ENCODE measurements at places on chromosomes 2 and 18.

DNA sequence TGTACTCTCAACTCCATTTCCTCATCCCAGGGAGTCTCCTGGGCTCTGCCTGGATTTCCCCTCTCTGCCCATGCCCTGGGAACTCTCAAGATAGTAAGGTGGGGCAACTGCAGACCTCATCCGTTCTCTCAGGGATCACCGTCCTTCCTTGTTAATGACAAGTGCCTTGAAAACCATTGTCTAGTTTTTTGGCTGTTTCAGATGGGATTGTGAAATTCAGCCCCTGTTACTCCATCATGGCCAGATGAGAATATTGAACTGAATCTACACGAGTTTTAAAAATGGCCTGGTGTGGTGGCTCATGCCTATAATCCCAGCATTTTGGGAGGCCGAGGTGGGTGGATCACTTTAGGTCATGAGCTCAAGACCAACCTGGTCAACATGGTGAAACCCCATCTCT lies 665 bp upstream of the HRH4 start:
- H3K36me3 ChIP-seq: no peaks in the 10 kb centered on the region
- H3K4me1 ChIP-seq: no peaks in the 10 kb centered on the region
- H3K4me3 ChIP-seq: no peak overlapping the region
- no peak overlapping the region for H3K27ac ChIP-seq
- H3K27me3 ChIP-seq: no peaks in the 10 kb centered on the region

DNA sequence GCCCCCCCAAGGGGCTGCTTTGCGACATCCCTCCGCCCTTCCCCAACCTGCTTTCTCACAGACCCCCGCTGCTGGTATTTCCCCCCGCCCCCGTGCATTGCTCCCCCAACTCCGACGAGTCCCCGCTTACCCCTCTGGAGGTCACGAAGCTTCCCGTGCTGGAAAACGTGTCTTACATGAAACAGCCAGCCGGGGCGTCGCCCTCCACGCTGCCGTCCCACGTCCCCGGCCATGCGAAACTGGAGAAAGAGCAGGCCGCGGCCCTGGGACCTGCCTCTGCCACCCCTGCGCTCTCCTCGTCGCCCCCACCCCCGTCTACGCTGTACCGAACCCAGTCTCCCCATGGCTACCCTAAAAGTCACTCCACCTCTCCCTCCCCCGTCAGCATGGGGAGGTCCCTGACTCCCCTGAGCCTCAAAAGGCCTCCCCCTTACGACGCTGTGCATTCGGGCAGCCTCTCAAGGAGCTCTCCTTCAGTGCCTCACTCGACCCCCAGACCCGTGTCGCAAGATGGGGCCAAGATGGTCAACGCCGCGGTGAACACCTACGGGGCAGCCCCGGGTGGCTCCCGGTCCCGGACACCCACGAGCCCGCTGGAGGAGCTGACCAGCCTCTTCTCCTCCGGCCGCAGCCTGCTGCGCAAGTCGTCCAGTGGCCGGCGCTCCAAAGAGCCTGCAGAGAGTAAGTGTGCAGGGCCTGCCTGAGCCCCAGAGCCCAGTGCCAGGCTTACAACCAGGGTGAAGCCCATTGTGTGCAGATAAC lies 183.0 kb downstream of the NYAP2 start:
- H3K27me3 ChIP-seq: no peaks in the 10 kb centered on the region
- no peak for DNase-seq
- no peaks in the 10 kb centered on the region for H3K4me1 ChIP-seq
- H3K36me3 ChIP-seq: no peaks in the 10 kb centered on the region

- H3K27me3 ChIP-seq: no peaks in the 10 kb centered on the region
- H3K4me3 ChIP-seq: no peak overlapping the region
- no peaks in the 10 kb centered on the region for H3K36me3 ChIP-seq
- H3K4me1 ChIP-seq: no peaks in the 10 kb centered on the region
- DNase-seq: no peak
- no peak overlapping the region for H3K27ac ChIP-seq
These were observed 252.3 kb downstream of the CYRIA start for GRCh38 chr2:16413285-16413684.

DNA sequence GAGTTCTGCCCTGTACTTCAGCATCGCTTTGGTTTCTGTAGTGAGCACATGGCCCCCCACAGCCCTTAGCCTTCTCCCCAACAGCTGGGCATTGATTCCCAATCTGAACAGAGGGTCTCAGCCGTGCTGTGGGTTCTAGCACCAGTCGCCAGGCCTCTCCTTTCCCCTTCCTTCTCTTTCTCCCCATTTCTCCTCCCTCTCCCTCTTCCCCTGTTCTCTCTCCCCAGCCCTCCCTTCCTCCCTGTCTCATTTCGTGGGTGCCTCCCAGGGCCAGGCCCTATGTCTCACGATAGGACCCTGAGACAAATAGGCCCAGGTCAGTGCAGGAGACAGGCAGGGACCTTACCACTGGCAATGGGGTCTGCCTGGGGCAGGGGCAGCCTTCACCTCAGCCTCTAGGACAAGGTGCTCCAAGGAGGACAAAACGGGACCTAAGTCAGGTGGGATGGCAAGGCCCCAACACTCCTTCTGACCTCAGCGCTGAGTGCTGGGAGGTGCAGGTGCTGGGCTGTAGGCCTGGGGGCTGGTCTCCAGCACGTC lies 143.4 kb upstream of the GPC1 start:
- no peaks in the 10 kb centered on the region for H3K36me3 ChIP-seq
- H3K27ac ChIP-seq: no peak overlapping the region
- no peaks in the 10 kb centered on the region for H3K4me1 ChIP-seq

- H3K36me3 ChIP-seq: no peaks in the 10 kb centered on the region
- H3K27me3 ChIP-seq: no peaks in the 10 kb centered on the region
- peak; percentile 52 for DNase-seq
- H3K4me3 ChIP-seq: no peak overlapping the region
- H3K27ac ChIP-seq: no peak overlapping the region
These were observed 525.4 kb downstream of the KCNJ3 start for GRCh38 chr2:155223781-155224406.

DNA sequence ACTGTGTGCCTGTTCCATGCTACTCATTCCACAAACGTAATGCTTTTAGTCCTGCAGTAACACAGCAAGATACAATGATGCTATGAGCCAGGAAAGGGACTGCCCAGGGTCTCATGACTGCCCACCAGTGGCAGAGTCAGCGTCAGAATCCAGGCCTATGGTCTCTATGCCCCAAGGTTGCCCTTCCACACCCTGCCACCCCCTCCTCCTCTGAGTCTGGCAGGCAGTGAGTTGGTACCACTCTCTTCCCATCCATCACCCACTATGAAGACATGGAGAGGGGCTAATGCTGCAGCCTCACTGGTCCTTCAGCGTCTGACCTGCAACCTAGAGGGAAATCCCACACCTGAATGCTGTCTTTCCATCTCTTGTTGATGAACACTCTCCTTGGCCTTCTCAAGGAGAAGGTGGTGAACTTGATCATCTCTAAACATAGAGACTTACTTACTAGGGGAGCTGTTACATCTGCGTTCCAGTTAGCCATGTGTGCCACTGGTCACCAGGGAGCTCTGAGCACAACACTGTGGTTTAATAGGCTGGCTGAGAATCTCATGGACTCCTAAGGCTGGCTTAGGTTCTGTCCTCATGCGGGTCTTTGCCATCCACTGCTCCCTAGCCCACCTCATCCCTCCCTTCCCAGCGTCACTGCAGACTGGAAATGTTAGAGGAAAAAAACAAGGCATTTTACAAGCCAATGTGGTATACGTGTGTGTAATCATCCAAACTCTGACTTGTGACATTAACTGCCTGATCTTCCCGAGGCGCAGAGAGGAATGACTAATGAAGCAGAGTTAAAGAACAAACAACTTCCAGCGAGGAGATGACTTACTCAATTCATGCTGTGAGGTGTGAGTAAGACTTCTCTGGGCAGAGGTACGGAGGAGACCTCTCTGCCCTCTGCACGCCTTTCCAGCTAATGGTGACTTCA lies 28.8 kb downstream of the STEAP3 start:
- H3K36me3 ChIP-seq: no peaks in the 10 kb centered on the region
- DNase-seq: no peak
- H3K27me3 ChIP-seq: no peaks in the 10 kb centered on the region
- no peak overlapping the region for H3K4me3 ChIP-seq
- H3K4me1 ChIP-seq: no peaks in the 10 kb centered on the region

GRCh38 chr2:29117636-29118303 lies 2.6 kb downstream of the CLIP4 start:
- H3K27me3 ChIP-seq: no peaks in the 10 kb centered on the region
- no peak overlapping the region for H3K4me3 ChIP-seq
- H3K36me3 ChIP-seq: no peaks in the 10 kb centered on the region
- H3K27ac ChIP-seq: no peak overlapping the region
- DNase-seq: no peak

- 0 out of 2 replicates have a peak, but pooled peaks cover under 1% of the 10 kb centered on the region for H3K4me1 ChIP-seq
- no peaks in the 10 kb centered on the region for H3K36me3 ChIP-seq
- no peak overlapping the region for H3K27ac ChIP-seq
These were observed 4.1 kb upstream of the WDR7 start for GRCh38 chr18:56647071-56647470.

- H3K4me1 ChIP-seq: no peaks in the 10 kb centered on the region
- no peaks in the 10 kb centered on the region for H3K36me3 ChIP-seq
- no peaks in the 10 kb centered on the region for H3K27me3 ChIP-seq
- no peak overlapping the region for H3K4me3 ChIP-seq
These were observed 20.7 kb upstream of the NT5DC4 start for GRCh38 chr2:112699984-112700667.

DNA sequence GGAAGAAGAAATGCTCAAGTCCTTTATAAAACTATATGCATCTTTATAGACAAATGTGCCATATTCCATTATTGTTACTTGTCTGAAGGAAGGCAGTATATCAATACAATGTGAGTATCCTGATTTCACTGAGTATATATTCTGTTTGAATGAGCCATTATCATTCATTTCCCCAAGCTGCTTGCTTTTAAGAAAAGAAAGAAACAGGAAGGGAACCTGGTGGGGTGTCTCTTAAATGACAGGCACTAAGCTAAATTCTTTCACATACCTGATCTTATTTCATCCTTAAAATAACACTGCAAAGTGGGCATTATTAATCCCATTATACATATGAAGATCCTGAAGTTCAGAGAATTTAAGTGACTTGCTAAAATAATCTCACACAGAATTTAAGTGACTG lies 307.9 kb downstream of the SLC8A1 start:
- H3K27me3 ChIP-seq: no peaks in the 10 kb centered on the region
- H3K4me3 ChIP-seq: no peak overlapping the region
- H3K4me1 ChIP-seq: no peaks in the 10 kb centered on the region
- H3K27ac ChIP-seq: no peak overlapping the region
- no peaks in the 10 kb centered on the region for H3K36me3 ChIP-seq

GRCh38 chr18:40365526-40365925 lies 1589.5 kb upstream of the PIK3C3 start:
- no peak overlapping the region for H3K4me3 ChIP-seq
- no peak for DNase-seq
- no peaks in the 10 kb centered on the region for H3K27me3 ChIP-seq
- no peaks in the 10 kb centered on the region for H3K4me1 ChIP-seq
- H3K36me3 ChIP-seq: no peaks in the 10 kb centered on the region

GRCh38 chr2:190515687-190516086 lies 18.8 kb downstream of the NEMP2 start:
- no peak overlapping the region for H3K27ac ChIP-seq
- DNase-seq: no peak
- H3K4me1 ChIP-seq: no peaks in the 10 kb centered on the region
- H3K4me3 ChIP-seq: no peak overlapping the region
- H3K27me3 ChIP-seq: no peaks in the 10 kb centered on the region

GRCh38 chr2:165192729-165193128 lies 11.1 kb downstream of the SCN3A start:
- no peak for DNase-seq
- peaks cover 16% of the 10 kb centered on the region for H3K4me1 ChIP-seq
- H3K36me3 ChIP-seq: no peaks in the 10 kb centered on the region
- peak overlapping the region; percentile 69 for H3K27ac ChIP-seq
- H3K27me3 ChIP-seq: no peaks in the 10 kb centered on the region

GRCh38 chr2:111053825-111054515 lies 66.7 kb upstream of the BCL2L11 start:
- no peak for DNase-seq
- H3K36me3 ChIP-seq: no peaks in the 10 kb centered on the region
- peaks cover 30% of the 10 kb centered on the region for H3K4me1 ChIP-seq
- H3K4me3 ChIP-seq: no peak overlapping the region
- no peak overlapping the region for H3K27ac ChIP-seq

- H3K36me3 ChIP-seq: no peaks in the 10 kb centered on the region
- H3K27me3 ChIP-seq: no peaks in the 10 kb centered on the region
- H3K4me3 ChIP-seq: no peak overlapping the region
- H3K4me1 ChIP-seq: peaks cover 17% of the 10 kb centered on the region
These were observed 88.2 kb downstream of the PLB1 start for GRCh38 chr2:28583899-28584553.

DNA sequence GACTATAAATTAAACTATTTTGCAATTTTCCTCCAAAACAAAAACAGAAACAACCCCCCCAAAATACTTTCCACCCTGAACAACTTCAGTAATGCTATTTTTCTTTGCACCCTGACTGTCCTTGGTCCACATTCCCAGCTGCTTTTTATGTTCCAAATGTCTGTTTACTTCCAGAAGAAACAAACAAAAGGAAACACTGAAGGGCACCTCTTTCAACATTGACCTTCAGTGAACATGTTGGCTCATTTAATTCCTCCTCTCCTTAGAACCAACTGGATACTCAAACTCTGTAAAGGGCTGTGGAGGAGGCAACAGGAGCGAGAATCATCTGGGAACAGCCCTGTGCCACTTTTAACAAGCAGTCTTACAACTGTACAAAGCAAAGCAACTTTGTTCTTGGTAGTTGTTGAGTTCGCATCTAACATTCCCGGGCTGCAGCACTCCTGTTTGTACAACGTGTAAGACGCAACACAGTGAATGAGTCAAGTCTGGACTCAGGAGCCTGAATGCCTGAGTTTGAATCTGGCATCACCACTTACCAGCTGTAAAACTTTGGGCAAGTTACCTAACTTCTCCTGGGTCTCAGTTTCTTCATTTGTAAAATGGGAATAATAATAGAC lies 111.4 kb upstream of the GATA6 start:
- no peaks in the 10 kb centered on the region for H3K27me3 ChIP-seq
- no peaks in the 10 kb centered on the region for H3K36me3 ChIP-seq
- no peak overlapping the region for H3K4me3 ChIP-seq
- DNase-seq: no peak
- no peak overlapping the region for H3K27ac ChIP-seq
- H3K4me1 ChIP-seq: no peaks in the 10 kb centered on the region

Measured in MM.1S (cell line).